ENCODE measurements at places on chromosomes 1 and 21.

- peak; percentile 87 for DNase-seq
Measured at GRCh38 chr1:154324669-154325582, at the start of gene ATP8B2. TSS of gene ATP8B2 (plus strand) at chr1:154325525. CDS start at chr1:154328142, 2,617 bp downstream.

DNA sequence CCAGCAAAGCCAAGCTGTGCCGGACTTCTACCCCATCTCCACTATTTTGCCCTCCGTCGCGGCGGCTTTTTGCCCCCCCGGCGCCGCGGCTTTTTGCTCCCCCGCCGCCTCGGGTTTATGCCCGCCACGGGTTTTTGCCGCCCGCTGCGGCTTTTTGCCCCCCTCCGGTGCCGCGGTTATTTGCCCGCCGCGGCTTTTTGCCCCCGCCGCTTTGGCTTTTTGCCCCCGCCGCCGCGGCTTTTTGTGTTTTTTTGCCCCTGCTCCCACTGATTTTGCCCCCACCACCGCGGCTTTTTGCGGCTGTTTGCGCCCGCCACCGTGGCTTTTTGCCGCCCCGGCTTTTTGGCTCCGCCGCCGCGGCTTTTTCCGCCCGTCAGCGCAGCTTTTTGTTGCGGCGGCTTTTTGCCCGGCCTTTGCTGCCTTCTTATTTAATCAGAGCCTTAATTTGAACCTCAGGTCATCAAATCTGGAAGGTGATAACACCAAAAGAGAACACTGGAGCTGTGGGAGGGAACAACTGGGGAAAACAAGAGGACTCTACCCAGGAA, 106.0 kb downstream of the TPTE start:
- no peak for DNase-seq

DNA sequence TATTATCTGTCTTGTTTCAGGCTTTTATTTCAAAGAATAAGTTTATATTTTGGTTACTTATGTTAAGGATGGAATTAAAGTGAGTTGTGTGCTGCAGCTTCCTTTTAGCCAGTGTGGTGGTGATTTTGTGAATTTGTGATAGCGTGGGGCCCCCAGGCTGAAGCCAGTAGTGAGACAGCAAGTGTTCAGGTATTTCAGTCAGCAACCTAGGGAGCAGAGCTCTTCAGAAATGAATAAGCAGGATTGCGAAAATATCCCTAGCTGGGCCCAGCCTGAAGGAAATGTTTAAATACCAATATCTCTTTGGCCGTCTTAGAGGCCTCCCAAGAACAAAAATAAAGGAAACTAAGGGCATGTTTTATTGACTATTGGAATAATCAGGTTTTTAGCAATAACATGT, 150.8 kb upstream of the C1orf105 start:
- no peak for DNase-seq

GRCh38 chr1:45884700-45885099, 81.3 kb downstream of the MAST2 start:
- DNase-seq = no peak

DNA sequence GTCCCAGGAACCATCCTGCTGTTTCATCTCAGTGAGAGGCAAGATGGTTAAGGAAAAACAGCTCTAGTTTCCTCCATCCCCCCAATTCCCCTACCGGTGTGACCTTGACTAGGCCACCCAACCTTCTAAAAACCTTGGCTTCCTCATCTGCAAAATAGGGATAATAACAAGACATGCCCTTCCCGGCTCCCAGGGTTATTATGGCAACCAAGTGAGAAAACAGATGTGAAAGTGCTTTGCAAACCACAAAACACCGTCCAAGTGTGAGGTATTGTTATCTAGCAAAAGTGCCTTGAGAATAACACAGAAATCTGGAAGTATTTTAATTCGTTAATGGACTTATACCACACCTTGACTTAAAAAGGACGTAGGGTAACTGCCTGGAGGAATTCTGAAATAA, 62.7 kb downstream of the ITPKB start:
- no peak for DNase-seq

DNA sequence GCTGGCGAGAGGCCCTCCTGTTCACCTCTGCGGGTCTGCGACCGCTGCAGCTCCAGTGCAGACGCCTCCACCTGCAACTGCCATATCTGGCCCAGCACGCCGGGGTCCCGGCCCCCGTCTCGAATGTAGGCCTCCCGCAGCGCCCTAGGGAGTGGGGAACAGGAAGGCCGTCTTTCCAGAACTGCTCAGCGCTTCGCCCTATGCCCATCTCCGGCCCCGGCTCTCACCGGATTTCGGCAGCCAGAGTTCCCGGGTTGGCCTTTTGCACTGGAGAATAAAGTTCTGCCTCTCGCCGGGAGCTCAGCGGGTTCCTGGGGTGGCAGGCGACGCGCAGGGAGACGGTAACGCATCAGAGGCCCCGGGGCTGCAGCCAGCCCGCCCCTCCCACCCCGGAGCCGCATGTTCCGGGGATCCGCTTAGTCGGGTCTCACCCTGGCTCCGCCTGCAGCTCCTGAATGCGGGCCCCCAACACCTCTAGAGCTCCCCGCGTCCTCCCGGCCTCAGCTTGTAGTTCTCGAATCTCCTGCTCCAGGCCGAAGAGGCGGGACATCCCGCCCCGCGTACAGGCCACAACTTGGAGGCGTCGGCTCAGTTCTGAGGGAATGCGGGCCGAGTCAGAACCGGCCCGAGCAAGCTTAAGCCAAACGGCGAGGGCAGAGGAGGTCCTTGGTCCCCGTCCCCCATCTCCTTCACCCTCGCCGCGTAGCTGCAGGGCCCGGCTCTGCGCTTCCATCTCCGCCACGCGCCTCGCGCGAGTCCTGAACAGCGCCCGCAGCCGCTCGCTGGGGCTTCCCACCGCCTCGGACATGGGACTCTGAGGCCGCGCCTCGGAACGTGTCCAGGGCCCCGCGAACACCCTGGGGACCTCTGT, 1.1 kb downstream of the CCDC17 start:
- DNase-seq = no peak

DNA sequence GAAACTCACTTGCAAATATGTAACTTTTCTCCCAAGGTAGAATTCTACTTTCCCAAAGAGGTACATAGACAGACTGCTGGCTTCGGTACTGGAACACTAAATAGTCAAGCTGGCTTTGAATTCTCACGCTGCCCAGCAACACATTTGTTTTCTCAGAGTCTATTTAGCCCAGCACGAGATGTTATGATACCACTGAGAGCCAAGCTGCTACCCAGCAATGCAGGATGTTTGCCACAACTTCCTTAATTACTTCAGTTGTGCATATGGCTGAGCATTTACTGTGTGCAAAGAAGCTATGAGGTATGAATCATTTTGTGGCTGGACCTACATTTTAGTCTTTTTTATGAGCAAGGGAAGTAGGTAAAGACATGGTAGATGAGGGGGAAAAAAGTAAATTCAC, 793.2 kb downstream of the PLA2G4A start:
- DNase-seq = no peak

GRCh38 chr1:199044191-199044590, 405.4 kb downstream of the PTPRC start:
- DNase-seq = no peak

- no peak for DNase-seq
Measured at GRCh38 chr1:200737647-200738291, 924 bp upstream of the CAMSAP2 start.

- no peak for DNase-seq
Measured at GRCh38 chr1:161176468-161177111, 717 bp downstream of the B4GALT3 start.

- DNase-seq = no peak
Measured at GRCh38 chr21:44991538-44992483, 52.0 kb downstream of the SLX9 start.

GRCh38 chr1:25695090-25695770, 78.6 kb downstream of the MAN1C1 start:
- DNase-seq = no peak

DNA sequence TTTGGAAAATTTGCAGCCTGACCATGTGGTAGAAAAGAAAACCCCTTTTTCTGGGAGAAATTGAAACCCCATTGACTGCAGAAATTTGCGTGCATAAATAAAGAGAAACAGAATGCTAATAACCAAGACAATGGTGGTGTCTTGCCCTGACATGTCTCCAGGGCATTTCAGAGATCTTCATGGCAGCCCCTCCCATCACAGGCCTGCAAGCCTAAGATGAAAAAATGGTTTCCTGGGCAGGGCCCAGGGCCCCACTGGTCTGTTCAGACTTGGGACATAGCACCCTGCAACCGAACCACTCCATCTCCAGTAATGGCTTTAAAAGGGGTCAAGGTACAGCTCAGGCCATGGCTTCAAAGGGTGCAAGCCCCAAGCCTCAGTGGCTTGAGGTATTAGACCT, 71.6 kb upstream of the SGIP1 start:
- DNase-seq = no peak

DNA sequence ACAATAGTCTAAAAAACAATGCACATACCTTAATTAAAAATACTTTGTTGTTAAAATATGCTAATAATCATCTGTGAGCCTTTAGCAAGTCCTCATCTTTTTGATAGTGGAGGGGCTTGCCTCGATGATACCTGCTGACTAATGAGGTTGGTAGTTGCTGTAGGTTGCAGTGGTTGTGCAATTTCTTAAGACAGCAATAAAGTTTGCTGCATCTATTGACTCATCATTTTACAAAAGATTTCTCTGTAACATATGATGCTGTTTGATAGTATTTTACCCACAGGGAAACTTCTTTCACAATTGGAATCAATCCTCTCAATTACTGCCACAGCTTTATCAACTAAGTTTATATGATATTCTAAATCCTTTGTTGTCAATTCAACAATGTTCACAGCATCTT, 7.6 kb downstream of the C1orf87 start:
- DNase-seq = no peak

Measured in Jurkat, Clone E6-1 (cell line).